Neuronal stem cell (in vitro differentiated cells): ENCODE measurements at places on chromosomes 7 and 10.
A peak's percentile ranks its signal among the peaks of the same experiment; 100 is the strongest.

DNA sequence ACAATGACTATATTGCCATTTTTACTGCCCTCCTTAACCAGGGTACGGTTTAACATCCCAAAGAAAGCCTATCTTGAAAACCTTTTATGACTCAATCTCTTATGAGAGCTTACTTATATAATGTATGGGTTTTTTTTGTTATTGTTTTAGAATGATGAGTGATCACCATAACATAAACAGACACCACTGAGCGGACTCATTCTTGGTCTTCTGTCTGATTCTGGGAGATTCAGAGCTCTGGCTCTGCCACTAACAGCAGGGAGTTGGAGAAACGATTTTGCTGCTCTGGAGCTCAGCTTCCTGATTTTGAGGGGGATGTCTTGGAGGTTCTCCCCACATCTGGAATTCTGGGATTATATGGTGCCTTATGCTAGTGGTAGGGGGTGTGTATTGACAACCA, 244.1 kb downstream of the FRMD4A start:
- no peak for DNase-seq
- H3K36me3 ChIP-seq = no peaks in the 10 kb centered on the region
- peaks cover 16% of the 10 kb centered on the region for H3K4me1 ChIP-seq

- no peak overlapping the region for H3K27ac ChIP-seq
- DNase-seq = no peak
- H3K4me1 ChIP-seq = peaks cover 4% of the 10 kb centered on the region
Observed at GRCh38 chr7:27663989-27664331, 1.3 kb upstream of the HIBADH start.

DNA sequence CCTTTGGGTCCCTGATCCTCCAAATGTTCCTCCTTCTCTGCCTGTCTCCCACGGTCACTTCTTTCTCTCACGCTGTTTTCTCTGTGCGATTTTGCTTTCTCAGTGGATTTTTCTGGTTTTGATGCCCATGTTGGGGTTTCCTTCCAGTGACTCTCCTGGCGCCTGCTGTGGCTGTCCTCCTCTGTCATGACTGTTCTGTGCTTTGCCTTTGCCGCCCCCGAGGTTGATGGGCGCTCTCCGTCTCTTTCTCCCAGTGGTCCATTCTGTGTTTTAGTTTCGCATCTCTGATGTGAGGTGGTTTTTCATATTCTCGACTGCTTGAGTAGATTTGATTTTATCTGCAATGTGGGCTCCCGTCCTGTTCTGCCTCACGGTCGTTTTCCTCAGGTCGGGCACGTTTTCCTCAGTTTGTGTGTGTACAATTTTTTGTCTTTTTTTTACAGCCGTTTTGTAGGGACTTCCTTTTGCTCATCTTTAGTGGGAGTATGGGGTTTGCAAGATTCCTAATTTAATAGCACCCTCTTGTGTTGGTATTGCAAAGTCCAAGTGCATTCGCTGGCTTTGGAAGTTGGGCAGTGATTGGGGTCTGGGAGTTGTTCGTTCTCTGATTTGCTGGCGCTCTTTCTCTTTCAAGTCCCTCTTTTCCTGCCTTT, 100.0 kb downstream of the INPP5A start:
- H3K4me1 ChIP-seq = peaks cover 1% of the 10 kb centered on the region
- no peaks in the 10 kb centered on the region for H3K36me3 ChIP-seq
- peak; percentile 42 for DNase-seq
- H3K27ac ChIP-seq = no peak overlapping the region
- no peak overlapping the region for H3K4me3 ChIP-seq
- H3K27me3 ChIP-seq = no peaks in the 10 kb centered on the region

- H3K4me3 ChIP-seq = no peak overlapping the region
- H3K4me1 ChIP-seq = peaks cover 1% of the 10 kb centered on the region
Observed at GRCh38 chr7:148863324-148863723, 20.8 kb downstream of the EZH2 start.

DNA sequence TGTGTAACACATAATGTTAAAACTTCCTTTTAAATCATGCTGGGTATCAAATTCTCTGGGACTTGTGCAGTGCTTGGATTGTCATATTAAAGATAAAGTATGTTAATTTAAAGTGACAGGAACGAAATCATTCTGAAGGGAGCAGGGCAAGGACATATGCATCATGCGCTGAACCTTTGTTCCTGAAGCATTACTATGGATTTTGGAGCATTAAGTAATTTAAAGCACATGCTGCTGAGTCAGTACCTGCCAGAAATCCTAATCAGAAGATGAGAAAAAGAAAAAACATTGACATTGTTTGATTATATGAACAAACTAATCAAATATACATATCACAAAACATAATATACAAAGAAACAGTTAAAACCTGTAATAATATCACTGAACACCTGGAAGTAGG, 101.4 kb downstream of the MICU1 start:
- H3K4me1 ChIP-seq = peaks cover 3% of the 10 kb centered on the region
- no peaks in the 10 kb centered on the region for H3K36me3 ChIP-seq
- no peak overlapping the region for H3K27ac ChIP-seq
- H3K4me3 ChIP-seq = no peak overlapping the region

DNA sequence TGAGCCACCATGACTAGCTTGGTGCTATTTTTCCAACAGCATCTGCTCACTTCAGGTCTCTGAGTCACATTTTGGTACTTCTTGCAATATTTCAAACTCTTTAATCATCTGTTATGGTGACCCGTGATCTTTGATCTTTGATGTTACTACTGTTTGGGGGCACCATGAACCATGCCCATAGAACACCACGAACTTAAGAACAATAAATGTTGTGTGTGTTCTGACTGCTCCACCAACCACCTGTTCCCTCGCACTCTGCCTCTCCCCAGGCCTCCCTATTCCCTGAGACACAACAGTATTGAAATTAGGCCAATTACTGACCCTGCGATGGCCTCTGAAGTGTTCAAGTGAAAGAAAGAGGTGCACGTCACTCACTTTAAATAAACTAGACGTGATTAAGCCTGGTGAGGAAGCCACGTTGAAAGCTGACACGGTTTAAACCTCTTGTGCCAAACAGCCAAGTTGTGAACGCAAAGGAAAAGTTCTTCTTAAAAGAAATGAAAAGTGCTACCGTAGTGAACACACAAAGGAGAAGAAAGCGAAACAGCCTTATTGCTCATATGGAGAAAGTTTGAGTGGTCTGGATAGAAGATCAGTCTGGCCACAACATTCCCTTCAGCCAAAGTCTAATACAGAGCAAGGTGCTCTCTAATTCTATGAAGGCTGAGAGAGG, 27.2 kb upstream of the ATP6V0A4 start:
- no peaks in the 10 kb centered on the region for H3K4me1 ChIP-seq
- H3K4me3 ChIP-seq = no peak overlapping the region
- no peaks in the 10 kb centered on the region for H3K36me3 ChIP-seq

GRCh38 chr7:7257899-7258692, 75.8 kb downstream of the C1GALT1 start:
- DNase-seq = no peak
- H3K36me3 ChIP-seq = no peaks in the 10 kb centered on the region
- H3K27me3 ChIP-seq = no peaks in the 10 kb centered on the region
- no peak overlapping the region for H3K4me3 ChIP-seq
- H3K4me1 ChIP-seq = no peaks in the 10 kb centered on the region

DNA sequence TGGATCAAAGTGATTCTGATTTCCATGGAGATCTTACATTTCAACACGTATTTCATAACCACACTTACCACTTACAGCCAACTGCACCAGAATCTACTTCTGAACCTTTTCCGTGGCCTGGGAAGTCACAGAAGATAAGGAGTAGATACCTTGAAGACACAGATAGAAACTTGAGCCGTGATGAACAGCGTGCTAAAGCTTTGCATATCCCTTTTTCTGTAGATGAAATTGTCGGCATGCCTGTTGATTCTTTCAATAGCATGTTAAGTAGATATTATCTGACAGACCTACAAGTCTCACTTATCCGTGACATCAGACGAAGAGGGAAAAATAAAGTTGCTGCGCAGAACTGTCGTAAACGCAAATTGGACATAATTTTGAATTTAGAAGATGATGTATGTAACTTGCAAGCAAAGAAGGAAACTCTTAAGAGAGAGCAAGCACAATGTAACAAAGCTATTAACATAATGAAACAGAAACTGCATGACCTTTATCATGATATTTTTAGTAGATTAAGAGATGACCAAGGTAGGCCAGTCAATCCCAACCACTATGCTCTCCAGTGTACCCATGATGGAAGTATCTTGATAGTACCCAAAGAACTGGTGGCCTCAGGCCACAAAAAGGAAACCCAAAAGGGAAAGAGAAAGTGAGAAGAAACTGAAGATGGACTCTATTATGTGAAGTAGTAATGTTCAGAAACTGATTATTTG, 15.3 kb downstream of the HNRNPA2B1 start:
- H3K4me1 ChIP-seq = no peaks in the 10 kb centered on the region
- DNase-seq = no peak
- H3K27me3 ChIP-seq = no peaks in the 10 kb centered on the region
